Muscle of back (tissue), 13 donors: ENCODE measurements at places on chromosomes 6 and 20. TPM values are rescaled to one million over a fixed set of nuclear protein-coding genes. Genes with fewer than 3 reads are reported as not detected.

Gene RPS6KA2
- polyA plus RNA-seq = 31.7 TPM

Gene PLAGL1
- 211 TPM for polyA plus RNA-seq

Gene BNIP5
- 0.08 TPM for polyA plus RNA-seq

Gene KCNK15
- not detected for polyA plus RNA-seq

Gene WFDC5
- polyA plus RNA-seq = not detected

Gene NCOA7
- 10.2 TPM for polyA plus RNA-seq

Gene BTBD9
- polyA plus RNA-seq = 9.3 TPM

Gene TMEM63B
- 14.5 TPM for polyA plus RNA-seq
